ENCODE measurements at places on chromosomes 5 and 9.

- DNase-seq = no peak
- H3K27me3 ChIP-seq = peaks cover 11% of the 10 kb centered on the region
- H3K4me3 ChIP-seq = no peak overlapping the region
- H3K4me1 ChIP-seq = no peaks in the 10 kb centered on the region
- no peaks in the 10 kb centered on the region for H3K36me3 ChIP-seq
Measured at GRCh38 chr9:27110181-27110580, 1.2 kb downstream of the TEK start.

DNA sequence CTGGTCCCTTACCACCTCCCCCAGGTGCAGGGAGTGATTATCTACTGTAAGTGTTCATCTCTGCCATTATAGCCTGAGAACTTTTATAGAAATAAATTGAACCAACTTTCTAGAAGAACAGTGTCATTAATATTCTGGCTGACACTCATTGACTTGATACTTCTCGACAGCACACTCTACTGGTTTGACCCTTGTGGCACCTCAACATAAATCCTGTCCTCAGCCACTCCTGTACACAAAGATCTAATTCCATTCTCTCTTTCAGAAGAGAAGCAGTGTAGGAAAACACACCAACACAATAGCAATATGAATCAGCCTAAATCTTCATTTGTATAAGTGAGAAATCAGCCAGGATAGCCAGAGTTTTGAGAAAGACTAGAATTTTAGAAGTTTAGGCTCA lies 417.7 kb downstream of the TAF11L14 start:
- no peak overlapping the region for H3K4me3 ChIP-seq
- H3K27me3 ChIP-seq = no peaks in the 10 kb centered on the region
- no peak overlapping the region for H3K27ac ChIP-seq

GRCh38 chr5:82046276-82046647 lies 74.4 kb downstream of the ATG10 start:
- DNase-seq = no peak
- no peaks in the 10 kb centered on the region for H3K27me3 ChIP-seq
- no peak overlapping the region for H3K27ac ChIP-seq
- peaks cover 3% of the 10 kb centered on the region for H3K36me3 ChIP-seq
- H3K4me3 ChIP-seq = no peak overlapping the region
- no peaks in the 10 kb centered on the region for H3K4me1 ChIP-seq

GRCh38 chr5:112757468-112758208 lies 20.0 kb downstream of the APC start:
- H3K27me3 ChIP-seq = no peaks in the 10 kb centered on the region
- H3K36me3 ChIP-seq = peaks cover 6% of the 10 kb centered on the region
- no peak overlapping the region for H3K27ac ChIP-seq
- H3K4me1 ChIP-seq = peaks cover 11% of the 10 kb centered on the region

- no peak for DNase-seq
- no peaks in the 10 kb centered on the region for H3K4me1 ChIP-seq
- H3K4me3 ChIP-seq = no peak overlapping the region
- H3K36me3 ChIP-seq = no peaks in the 10 kb centered on the region
- H3K27ac ChIP-seq = no peak overlapping the region
- no peaks in the 10 kb centered on the region for H3K27me3 ChIP-seq
Measured at GRCh38 chr9:9615086-9615485, 997.7 kb downstream of the PTPRD start.

- peaks cover 25% of the 10 kb centered on the region for H3K4me1 ChIP-seq
- H3K36me3 ChIP-seq = no peaks in the 10 kb centered on the region
- H3K27me3 ChIP-seq = no peaks in the 10 kb centered on the region
- no peak for DNase-seq
- H3K27ac ChIP-seq = peak overlapping the region; percentile 77
Measured at GRCh38 chr9:76459694-76460635, 983 bp downstream of the GCNT1 start.

- H3K4me3 ChIP-seq = no peak overlapping the region
- peaks cover 7% of the 10 kb centered on the region for H3K27me3 ChIP-seq
- DNase-seq = no peak
- H3K36me3 ChIP-seq = no peaks in the 10 kb centered on the region
- no peaks in the 10 kb centered on the region for H3K4me1 ChIP-seq
Measured at GRCh38 chr5:67725604-67726003, 490.0 kb upstream of the PIK3R1 start.
